Amniotic epithelial cell (primary cell): ENCODE measurements at places on chromosomes 3 and 15.

GRCh38 chr3:72022027-72022426, 237.1 kb upstream of the PROK2 start:
- no peak for DNase-seq

DNA sequence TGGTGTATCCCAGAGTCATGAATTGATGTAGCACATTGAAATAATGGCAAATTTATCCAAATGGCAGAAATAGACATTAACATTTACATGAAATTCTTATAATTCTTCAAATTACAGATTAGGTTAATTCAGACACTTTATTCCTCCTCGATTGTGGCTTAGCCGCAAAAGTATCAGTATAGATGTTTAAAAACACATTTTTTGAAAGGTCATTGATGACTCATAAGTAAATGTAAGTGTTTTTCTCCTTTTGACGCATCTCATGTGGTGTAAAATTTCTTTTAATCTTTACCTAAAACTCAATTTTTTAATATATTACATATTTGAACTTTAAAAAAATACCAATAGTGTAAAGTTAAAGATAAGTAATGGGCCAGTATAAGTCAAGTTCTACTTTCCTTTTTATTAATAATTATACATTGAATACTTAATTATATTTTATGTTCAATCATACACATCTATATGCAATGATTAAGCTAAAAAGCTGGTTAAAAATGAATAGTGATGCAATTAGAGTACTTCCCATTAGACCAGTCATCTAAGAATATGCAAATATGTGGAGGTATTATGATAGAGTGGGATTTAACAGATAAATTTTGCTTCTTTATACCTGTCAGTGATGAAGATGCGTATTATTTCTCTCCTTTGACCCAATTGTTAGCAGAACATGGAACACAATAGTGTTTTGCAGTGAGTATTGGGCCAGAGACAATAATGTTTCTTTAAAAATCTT, 678.1 kb upstream of the DPPA4 start:
- no peak for DNase-seq

- DNase-seq, result peak; percentile 15
These were observed 121.0 kb upstream of the CDIN1 start for GRCh38 chr15:36458411-36458810.

GRCh38 chr3:165624761-165625160, 212.5 kb downstream of the BCHE start:
- peak; percentile 14 for DNase-seq

DNA sequence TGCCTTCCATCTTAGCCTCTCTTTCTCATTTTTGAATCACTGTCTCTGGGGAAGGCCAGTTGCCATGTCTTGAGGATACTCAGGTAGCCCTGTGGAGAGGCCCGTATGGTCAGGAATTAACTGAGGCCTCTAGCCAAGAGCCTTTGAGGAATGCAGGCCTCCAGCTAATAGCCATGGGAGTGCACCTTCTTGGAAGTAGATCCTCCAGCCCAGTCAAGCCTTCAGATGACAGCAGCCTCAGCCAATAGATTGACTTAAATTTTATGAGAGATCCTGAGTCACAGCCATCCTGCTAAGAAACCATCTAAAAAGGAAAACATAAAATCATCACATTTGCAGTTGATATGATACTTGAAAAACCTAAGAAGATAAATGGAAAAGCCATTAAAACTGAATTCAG, 112.5 kb upstream of the BNIP2 start:
- DNase-seq, result no peak

- DNase-seq, result peak; percentile 90
These were observed 499.4 kb upstream of the MDFIC2 start for GRCh38 chr3:70811880-70812279.
